ENCODE measurements at places on chromosomes 7 and 10.
A peak's percentile ranks its signal among the peaks of the same experiment; 100 is the strongest.

GRCh38 chr10:72545546-72545945, 80.3 kb downstream of the MICU1 start:
- DNase-seq: no peak

- no peak for DNase-seq
These were observed 109.1 kb downstream of the LMBR1 start for GRCh38 chr7:156783864-156784263.

- DNase-seq: peak; percentile 83
These were observed 22.1 kb upstream of the PRKAR1B start for GRCh38 chr7:749140-749551.

DNA sequence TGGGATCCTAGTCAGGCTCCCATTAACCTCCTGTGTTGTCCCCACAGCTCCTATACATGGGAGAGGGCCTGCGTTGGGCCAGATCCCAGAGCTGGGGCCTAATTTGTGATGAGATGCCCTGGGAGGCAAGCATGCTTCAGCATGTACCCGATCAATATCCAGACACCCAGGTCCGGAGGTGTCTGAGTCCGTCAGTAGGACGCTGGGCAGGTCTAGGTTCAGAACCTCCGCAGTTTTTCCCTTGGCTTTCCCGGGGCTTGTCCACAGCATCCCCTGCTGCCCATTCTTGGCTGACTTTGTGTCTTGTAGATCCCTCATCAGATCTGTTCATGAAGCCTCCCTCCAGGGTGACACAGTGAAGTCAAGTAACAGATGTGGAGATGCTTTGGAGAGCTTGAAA, 32.7 kb upstream of the RBAK start:
- no peak for DNase-seq

DNA sequence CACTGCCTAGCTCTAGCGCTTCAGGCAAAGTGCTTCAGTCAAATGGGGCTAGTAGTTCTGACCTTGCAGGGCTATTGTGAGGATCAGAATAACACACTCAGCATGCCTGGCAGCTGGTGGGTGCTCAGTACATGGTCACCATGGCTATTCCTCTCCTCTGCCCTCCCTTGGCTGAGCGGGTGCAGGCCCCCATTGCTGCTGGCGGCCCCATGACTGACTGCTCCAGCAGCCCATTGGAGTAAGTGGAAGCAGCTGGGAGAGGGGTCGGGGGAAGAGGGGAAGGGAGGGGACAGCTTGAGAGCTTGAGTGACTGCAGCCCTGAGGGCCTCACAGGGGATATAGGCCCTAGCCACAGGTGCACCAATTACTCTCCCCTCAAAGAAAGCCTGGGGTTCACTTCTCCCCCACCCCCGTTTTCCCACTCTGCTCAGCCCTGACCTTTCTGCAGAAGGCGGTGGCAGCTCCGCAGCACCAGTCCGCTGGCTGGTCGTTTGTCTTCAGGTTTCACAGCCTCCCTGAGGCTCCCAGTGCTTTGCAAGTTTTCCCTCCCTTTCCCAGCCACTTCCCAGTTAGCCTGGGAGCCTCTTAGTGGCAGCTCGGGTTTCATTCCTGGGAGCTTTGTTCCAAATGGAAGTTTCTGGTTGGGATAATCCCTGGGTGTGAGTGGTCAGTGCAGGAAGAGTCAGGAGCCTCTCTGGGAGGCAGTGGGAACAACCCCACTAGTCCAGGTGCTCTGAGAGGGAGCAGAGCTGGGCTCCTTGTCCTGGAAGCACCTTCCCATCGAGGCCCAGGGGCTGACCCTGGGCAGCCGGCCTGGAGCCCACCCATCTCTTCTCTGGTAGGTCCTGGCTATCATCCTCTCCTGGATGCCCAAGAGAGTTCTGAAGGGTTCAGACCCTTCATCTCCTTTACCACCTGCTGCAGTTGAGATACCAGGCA, 16.3 kb downstream of the FGF8 start:
- DNase-seq: no peak

- DNase-seq: no peak
These were observed 315.1 kb downstream of the GFRA1 start for GRCh38 chr10:115957786-115958442.

DNA sequence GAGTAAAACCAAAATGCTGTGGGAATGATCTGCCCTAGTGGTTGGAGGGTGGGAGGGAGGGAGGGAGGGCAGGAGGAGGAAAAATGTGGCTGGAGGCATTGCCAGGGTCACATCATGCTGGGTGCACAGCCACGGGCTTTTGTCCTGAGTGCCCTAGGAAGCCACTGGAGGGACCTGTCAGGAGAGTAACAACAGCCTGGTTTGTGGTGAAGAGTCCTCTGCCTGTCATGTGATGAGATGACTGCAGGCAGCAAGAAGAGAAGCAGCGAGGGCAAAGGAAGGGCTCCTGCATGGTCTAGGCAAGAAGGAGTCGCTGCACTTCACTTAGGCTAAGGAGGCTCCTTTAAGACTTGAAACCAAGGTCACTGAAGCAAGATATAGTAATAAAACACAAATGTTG, 65.6 kb downstream of the PKD1L1 start:
- DNase-seq: no peak

GRCh38 chr10:112208292-112208691, 24.7 kb upstream of the GPAM start:
- no peak for DNase-seq

- DNase-seq: no peak
These were observed 6.9 kb downstream of the ITGB1 start for GRCh38 chr10:32951111-32951510.

DNA sequence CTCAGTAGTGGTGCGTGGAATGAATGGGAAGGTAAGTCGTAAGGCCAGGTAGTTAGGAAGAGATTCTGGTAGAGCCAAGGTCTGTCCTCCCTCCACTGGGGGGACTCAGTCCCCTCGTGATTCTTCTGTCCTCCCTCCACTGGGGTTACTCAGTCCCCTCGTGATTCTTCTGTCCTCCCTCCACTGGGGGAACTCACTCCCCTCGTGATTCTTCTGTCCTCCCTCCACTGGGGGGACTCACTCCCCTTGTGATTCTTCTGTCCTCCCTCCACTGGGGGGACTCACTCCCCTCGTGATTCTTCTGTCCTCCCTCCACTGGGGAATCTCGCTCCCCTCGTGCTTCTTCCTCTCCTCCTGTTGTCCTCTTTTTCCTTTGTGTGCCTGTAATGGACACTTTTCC, 125.1 kb downstream of the CELF2 start:
- DNase-seq: no peak

- no peak for DNase-seq
These were observed 1.7 kb upstream of the TAS2R5 start for GRCh38 chr7:141788296-141788695.

DNA sequence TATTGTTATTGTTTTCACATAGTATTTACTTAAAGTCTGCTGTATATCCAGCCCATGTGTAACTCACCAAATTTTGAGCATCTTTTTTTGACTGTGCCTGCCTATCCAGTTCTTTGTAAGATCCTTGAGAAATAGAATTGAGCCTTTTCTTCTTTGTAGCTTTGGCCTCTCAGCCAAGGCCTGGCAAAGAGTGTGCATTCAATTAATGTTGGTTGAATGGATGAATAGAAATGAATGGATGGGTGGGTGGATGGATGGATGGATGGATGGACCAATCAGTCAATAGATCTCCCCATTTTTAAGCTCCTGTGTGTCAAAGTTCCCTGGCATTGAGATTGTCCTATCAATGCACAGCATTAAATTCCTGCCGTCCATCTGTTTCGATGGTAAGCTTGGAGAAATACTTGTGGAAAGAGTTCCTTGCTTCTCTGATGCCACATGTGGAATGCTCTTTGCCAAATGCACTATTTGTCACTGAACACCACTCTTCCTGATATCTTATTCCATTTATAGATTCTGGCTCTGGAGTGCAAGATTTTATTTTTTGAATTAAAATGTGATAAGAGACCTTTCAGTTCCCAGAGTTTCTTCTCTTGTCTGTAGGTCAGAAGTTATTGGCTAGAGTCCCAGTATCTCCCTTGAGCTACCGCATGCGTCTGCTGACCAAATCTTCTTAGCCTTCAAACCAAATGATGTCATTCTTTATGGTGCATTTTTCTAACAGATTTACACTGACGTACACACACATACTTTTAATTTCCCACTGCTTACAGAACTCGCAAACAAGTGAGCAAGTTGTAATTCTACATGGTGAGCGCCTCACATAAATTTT, 20.7 kb upstream of the ADRB1 start:
- no peak for DNase-seq

DNA sequence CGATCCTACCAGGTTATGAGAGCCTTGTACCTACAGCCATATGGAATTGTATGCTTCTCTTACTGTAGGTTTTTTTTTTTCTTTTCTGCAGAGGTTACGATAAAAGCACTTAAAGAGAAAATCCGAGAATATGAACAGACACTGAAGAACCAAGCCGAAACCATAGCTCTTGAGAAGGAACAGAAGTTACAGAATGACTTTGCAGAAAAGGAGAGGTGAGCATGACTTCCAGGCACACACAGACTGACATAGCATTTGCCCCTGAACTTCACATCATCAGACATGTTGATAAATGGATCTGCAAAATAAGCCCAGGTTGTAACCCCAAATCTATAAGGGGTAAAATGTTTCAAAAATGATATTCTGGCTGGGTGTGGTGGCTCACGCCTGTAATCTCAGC, 182.4 kb upstream of the SH2B2 start:
- DNase-seq: no peak

- DNase-seq: no peak
These were observed 2.3 kb downstream of the MDFIC start for GRCh38 chr7:114924038-114924712.

GRCh38 chr7:93171606-93172226, 23.5 kb upstream of the SAMD9L start:
- no peak for DNase-seq

DNA sequence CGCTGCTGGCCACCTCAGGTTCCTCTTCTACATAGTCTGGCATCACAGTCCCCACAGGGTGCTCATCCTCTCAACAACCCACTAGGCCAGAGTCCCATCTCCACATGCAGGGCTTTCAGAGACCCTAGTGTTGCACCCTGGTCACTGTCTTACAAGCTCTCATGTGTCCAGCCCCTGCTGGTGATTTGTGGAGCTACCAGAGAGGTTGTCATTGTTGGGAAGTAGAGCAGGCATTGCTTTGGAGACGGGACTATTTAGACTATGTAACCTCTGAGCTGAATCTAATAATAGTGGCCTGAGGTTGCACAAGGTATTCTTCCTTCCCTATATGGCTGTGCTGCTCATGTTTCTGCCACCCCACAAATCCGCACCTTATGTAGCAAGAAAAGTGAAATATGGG, 135.3 kb upstream of the VWC2 start:
- no peak for DNase-seq

- DNase-seq: no peak
These were observed 26.6 kb upstream of the WNT8B start for GRCh38 chr10:100436255-100436654.

- no peak for DNase-seq
These were observed 12.1 kb upstream of the TCAF1 start for GRCh38 chr7:143913945-143914615.

- DNase-seq: no peak
These were observed 143.5 kb upstream of the UNC5B start for GRCh38 chr10:71068861-71069271.

DNA sequence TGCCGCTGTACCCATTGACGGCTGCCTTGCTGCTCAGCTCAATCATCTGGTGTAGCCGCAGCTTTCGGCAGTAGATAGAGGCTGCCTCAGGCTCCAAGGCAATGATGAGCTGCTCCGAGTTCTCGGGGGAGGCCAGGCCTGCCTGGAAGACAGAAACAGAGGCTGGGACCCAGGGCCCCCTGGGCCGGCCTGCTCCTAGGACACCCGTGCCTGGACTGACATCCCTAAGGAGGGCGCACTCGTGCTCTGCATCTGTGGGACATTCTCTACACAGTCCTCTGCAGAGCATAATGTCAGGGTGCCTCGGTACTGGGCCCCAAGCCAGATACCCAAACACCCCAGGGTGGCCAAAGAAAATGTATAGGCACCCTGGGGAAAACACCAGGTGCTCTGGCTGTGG, 58.5 kb downstream of the HSPA12A start:
- no peak for DNase-seq

GRCh38 chr7:1054861-1055450, 10.6 kb downstream of the GPR146 start:
- DNase-seq: no peak

GRCh38 chr10:89003344-89003743, 12.7 kb downstream of the FAS start:
- DNase-seq: no peak

DNA sequence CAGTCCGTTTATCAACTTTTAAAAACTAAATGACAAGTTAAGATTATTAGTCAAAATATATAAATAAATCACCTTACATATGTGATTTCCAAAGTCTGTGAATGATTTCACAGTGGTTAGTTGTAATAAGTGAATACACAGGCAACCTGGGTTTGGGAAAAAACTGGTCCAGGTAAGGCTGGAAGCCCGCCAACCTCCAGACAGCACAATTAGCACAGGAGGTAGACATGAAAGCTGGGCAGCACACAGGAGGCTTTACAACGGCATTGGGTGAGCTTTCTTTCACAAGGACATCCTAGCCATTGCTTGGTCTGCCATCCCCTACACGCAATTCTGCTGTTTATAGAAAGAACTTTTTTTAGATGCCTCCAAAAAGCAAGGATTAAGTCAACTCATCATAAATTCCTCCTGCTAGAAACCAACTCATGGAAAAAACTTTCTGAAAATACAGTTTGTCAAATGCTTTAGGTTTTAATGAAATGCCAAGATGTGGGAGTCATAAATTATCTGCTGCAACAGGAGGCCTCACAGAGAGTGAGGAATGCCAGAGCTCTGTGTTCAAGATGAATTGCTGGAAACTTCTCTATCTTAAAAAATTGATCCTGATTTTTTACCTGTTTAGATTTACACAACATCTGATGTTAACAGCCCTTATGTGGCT, 346.8 kb upstream of the NFE2L3 start:
- no peak for DNase-seq

- no peak for DNase-seq
These were observed 555 bp downstream of the PHF14 start for GRCh38 chr7:10973942-10974911.

DNA sequence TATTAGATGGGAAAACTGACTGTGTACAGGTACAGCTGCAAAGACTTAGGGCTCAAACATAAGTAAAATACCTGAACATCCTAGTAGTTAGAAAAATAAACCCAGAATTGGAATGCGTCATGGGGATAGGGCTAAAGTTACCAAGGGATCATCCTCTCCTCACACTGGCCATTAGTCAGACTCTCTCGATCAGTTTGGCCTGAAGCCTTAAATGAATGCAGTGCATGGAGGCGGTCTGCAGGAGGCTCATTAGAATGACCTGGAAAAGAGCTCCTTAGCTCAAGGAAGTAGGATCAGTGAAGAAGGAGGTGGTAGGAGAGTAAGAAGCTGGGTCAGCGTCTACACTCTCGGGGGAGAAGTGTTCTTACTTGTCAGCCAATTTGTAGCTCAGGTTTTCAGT, 35.3 kb downstream of the DENND2A start:
- DNase-seq: no peak

All from D721Med (cell line).